ENCODE measurements at places on chromosomes 12 and 14.

DNA sequence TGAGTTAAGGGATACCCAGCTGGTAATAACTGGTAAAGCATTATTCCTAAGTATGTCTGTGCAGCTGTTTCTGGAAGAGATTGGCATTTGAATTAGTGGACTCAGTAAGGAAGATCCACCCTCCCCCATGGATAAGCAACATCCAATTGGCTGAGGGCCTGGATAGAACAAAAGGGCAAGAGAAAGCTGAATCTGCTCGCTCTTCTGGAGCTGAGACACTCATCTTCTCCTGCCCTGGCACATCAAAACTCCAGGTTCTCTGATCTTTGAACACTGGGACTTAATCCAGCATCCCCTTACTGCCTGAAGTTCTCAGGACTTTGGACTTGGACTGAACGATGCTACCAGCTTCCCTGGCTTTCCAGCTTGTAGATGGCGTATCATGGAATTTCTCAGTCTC, 63.1 kb upstream of the CNOT2 start:
- DNase-seq = no peak

GRCh38 chr12:53174881-53175491, 5.5 kb upstream of the ZNF740 start:
- DNase-seq = no peak

GRCh38 chr12:24721191-24721590, 227.7 kb downstream of the BCAT1 start:
- no peak for DNase-seq

- no peak for DNase-seq
These were observed 1.4 kb upstream of the HOXC10 start for GRCh38 chr12:53983568-53983949.

- DNase-seq = no peak
These were observed 164.8 kb downstream of the ITPR2 start for GRCh38 chr12:26668230-26668629.

DNA sequence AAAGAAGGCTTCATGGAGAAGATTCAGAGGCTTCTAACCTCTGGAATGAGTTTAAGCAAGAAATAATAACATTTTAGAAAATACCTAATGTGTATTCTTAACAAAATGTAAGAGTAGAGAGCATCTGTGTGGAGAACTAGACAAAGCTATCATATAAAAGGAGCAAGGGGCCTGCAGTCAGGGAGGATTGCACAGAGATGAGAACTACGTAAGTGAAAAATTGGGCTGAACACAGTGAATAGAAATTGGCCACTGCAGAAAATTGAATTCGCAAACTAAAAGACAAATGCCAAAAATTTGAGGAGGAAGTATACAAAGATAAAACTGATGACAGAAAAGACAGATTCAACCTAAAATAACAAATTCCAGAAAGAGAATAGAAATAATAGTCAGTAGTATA, 92.8 kb downstream of the TGFB3 start:
- no peak for DNase-seq

DNA sequence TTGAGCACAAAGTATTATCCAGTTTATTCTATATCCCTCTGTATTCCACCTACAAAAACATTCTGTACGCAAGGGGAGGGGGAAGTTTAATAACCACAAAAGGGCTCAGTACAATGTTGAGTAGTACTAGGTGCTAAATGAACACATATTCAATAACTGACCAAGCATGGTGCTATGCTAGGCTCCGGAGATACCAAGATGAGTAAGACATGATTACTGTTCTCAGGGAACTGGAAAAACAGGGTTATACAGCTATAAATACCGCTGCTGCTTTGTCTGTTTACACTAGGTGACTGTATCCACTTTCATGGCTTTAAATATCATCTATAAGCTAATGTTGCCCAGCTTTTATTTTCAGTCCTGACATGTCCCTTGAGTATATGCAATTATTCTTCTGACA, 135.8 kb downstream of the INSM2 start:
- no peak for DNase-seq

- no peak for DNase-seq
These were observed 25.4 kb upstream of the TESC start for GRCh38 chr12:117124421-117125271.

GRCh38 chr12:104299842-104300481, 3.6 kb upstream of the EID3 start:
- DNase-seq = no peak

DNA sequence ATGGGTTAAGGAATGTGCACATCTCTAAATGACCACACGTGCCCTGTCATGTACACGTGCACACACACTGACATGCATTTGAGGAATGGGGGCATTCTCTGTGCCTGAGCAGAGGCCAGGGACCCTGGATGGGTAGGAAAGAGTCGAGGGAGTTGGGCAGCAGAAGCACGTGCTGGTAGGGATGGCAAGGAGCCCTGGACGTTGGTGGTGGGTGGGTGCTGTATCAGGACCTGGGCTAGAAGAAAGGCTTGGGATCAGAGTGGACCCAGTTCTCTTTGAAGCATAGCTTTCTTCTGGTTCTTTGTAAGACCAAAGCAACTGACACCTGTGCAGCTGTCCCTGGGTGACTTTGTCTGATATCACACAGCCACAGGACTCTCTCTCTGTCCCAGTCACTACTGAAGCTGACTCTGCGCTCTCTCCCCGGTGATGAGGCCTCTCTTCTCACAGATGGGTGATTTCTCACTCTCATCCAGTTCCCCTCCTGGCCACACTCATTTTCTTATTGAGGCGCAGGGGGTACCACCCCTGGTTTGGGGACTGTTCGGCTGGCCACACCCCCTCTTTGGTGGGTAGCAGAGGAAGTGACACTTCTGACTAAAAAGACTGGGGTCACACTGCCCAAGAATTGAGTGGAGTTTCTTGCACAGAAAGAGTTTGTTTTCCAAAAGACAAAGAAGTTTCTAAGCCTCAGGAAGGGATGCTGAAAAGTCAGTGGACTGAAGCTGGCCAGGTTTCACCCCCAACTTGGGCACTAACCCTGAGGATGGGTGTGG, 171.7 kb upstream of the RTL1 start:
- DNase-seq = no peak

DNA sequence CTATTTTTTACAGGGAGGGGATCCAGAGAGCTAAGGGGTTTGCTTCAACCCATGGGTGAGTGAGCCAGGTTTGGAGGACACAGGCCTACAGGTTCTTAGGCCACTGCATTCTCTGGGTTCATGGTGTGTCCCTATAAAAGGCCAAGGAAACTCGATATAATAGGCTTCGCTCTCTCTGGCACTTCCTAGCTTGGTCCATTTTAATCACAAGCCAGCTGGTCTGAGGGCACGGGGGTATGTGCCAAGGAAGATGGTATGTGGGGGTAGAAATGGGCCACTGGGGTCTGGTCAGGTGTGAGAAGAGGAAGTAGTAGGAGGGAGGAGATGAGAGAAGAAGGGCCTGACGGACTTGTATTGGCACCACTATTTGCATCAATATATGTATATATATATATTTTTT, 4.9 kb downstream of the ETV6 start:
- DNase-seq = no peak

DNA sequence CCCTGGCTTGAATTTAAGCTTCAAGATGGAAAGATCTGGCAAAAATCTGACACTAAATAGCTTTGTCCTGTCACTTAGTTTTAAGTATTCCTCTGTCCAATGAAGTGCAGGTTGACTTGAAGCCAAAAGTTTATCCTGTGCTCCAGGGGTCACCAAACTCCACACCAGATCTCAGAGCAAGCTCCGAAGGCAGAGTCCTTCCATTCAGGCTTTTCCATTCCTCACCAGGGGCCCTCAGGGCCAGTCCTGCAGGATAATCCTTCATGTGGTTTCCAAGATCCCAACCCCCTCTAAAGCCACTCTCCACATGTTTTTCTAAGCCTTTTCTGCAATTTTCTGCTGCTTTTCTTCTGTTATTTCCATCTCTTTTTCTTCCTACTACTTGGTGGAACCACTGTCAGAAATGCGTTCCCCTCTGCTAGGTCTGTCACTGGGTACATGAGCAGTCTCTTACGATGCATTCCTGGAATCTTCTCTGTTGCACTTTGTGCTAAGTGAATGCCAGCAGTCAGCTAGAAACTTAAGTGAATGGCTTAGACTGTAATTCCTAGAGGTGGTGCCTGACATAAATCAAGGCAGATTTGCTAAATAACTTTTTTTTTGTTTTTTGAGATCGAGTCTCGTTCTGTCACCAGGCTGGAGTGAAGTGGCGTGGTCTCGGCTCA, 251.4 kb downstream of the MSRB3 start:
- DNase-seq = no peak

DNA sequence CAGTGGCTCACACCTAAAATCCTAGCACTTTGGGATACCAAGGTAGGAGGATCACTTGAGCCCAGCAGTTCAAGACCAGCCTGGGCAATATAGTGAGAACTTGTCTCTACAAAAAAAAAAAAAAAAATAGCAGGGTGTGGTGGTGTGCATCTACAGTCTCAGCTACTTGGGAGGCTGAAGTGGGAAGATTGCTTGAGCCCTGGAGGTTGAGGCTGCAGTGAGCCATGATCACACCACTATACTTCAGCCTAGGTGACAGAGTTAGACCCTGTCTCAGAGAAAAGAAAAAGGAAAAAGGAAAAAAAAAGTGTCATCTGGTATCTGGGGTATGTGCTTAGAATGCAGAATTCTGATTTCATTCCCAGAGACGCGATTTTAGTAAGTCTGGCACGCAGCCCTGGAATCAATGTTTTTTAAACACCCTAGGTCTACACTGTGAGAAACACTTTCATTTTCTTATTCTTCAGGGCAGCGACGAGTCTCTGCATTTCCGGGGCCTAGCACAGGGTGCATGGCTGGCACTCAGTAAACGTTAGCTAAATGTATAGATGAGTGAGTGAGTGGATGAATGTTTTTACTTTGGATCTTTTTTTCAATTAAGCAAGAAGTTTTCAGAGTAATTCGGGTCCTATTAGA, 243.8 kb upstream of the PWP1 start:
- no peak for DNase-seq

- DNase-seq = no peak
These were observed 52.0 kb upstream of the SYNE2 start for GRCh38 chr14:63800651-63801375.

DNA sequence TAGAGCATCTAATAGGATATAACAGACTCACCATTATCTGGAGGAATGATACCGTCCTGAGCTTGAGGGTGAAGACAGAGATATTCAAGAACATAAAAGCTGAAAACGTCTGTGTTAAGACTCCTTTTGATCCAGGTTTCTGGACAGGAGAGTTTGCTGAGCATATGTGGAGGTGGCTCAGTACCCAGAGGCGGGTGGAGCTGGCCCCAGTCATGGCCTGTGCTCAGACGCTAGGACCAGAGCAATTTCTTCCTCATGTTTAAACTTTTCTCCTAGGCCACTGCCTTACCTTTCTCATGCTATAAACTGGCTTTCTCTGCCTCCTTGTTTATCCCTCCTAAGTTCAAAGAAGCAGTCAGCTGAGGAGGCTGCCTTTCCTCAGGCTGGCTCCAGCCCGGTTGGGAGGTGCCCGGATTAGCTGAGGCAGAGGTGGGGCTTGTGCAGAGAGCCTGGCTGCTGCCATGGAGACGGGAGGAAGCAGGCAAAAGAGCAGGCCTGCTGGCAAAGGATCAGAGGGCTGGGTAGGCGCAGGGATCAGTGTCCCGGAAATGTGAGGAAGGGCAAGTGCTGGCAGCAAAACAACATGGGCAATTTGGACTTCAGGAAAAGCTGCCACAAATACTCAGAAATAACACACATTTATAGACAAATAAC, 13.7 kb downstream of the COA8 start:
- peak; percentile 96 for DNase-seq

DNA sequence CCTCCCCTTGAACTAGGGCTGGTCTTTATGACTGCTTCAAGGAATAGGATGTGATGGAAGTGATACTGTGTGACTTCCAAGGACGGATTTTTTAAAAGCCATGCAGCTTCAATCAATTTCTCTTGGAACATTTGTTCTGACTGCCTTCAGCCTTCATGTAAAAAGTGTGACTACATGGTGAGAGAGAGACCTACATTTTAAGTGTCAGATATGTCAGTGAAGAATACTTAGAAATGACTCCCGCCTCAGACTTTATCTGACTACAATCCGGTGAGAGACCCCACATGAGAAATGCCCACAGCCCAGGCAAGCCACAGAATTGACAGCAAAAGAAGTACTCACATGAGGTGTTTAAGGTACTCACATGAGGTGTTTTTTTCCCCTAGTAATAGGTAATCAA, 295.3 kb downstream of the KCNC2 start:
- no peak for DNase-seq

DNA sequence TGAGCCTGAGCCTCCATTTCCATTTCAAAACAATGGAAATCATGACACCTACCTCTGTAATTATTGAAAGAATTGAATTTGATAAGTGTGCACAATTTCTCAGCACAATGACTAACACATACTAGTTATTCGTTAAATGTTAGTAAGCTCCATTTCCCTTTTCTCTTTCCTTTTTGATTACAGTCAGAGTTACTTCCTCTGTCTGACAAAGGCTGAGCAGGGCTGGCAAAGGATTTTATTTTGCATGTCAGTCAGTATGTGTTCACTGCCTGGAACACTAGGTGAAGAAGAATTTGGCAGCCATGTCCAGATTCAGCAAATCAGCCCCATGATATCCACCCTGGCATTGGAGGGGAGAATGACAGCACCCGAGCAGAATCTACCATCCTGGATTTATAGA, 12.2 kb upstream of the RHOJ start:
- DNase-seq = no peak

GRCh38 chr12:6630736-6631135, 5.0 kb downstream of the LPAR5 start:
- no peak for DNase-seq

GRCh38 chr12:62914443-62915203, 20.3 kb downstream of the PPM1H start:
- DNase-seq = no peak

DNA sequence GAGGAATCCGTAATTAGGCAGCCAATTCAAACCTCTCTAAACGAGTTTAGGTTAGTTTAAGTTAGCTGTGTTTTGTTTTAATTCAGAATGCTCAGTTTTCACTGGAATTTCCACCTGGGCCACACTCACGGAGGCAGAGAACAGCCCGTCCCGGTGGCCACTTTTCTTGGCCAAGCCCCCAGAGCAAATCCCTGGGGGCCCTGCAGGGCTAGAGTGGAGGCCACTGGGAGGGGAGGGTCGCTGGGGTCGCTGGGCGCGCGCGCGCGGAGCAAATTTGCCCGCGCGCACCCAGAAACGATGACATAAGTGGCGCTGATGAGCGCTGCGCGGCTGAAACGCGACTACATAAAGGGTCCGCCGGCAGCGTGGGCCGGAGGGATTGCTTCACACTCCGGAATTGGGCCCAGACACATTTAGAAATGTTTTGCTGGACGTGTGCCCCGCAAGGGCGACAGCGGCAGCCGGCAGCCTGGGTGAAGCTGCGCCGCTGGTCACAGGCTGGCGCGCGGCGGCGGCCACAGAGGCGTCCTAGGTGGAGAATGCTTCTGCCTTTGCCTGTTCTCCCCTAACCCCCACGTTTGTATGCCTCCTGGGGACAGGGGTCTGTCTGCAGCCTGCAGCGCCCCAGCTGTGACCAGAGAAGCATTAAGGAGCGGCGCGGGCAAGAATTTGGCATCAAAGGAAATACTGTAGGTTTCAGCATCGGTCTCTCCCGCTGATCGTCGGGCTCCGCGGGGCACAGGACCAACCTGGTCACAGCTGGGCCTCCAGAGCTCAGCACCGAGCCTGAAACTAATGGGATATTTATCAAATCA, 37.9 kb upstream of the TBX5 start:
- no peak for DNase-seq
